ENCODE measurements at places on chromosomes 7 and 10.

DNA sequence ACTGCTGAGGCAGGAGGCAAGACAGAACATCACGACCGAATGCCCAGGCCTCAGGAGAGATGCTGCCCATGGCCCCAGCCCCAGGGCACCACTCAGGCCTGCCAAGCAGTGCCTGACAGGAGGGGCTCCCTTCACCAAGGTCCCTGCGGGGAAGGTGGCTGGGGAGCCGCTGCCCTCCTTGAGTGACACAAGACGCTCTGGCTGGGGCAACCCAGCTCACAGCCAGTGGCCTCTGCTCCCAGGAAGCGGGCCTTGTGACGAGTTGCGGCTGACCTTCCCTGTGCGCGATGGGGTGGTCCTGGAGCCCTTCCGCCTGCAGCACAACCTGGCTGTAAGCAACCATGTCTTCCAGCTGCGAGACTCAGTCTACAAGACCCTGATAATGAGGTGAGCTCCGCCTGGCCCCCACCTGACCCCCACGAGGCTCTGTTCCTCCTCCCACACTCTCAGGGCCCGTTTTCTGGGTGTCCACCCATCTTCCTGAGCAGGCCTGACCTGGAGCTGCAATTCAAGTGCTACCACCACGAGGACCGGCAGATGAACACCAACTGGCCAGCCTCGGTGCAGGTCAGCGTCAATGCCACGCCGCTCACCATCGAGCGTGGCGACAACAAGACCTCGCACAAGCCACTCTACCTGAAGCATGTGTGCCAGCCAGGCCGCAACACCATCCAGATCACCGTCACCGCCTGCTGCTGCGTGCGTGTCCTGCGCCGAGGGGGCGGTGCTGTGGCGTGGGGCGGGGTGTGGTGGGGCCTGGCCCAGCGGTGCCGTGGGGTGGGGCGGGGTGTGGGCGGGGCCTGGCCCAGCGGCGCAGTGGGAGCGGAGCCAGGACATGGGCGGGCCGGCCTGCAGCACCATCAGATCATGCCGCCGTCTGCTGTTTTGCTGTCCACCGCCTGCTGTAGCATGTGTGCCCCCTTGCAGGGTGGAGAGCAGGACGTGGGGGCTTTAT lies 12.8 kb downstream of the ZMIZ2 start:
- DNase-seq, result no peak

DNA sequence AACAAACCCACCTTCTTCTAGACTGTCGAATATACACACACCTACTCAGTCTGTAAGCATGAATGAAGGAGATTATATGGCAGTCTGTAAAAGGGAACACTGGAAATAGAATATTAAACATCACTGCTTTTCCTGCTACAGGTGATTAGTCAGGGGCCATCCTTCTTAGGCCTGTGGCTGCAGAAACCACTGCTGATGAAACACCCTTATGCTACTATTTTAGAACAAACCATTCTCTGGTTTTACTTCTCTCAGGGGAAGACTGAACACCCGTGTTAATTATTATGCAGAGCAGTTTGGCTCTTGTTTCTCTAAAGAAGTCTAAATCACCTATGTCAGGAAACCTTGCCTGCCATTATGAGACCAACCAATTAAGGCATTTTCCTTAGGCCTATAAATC lies 351.1 kb upstream of the KLF6 start:
- DNase-seq, result no peak

DNA sequence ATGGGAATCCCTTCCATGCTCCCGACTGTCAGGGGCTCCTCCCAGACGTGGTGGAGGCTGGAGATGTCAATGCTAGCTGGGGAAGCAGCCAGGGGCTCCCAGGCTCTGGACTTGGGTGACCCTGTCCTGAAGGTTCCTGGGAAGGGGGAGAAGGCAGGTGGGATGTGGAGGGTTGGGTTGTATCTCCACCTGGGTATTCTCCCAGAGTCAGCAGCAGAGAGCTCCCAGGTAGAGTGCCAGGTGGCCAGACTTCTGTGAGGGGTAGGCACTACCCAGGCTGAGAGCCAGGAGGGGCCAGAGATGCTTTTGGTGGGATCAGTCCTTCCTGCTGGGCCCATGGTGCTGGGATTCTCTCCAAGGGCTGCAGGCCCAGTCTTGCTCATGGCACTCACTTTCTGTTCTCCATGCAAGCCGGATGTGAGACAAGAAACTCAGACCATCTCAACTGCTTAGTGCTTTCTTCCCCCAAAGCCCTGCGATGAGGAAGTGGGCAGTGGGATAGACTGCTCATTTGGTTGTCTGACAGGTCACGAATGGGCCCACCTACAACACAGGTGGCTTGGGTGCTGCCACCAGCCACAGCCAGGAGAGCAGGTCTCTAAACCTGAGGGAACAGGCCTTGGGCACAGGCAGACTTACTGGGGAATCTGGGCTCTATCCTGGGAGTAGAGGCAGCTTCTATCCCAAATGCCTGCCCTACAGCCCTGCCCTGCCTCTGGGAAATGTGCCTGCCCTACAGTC lies 52.5 kb upstream of the CAMK2B start:
- no peak for DNase-seq

- DNase-seq, result no peak
These were observed 17.4 kb downstream of the IRF5 start for GRCh38 chr7:128954830-128955802.

DNA sequence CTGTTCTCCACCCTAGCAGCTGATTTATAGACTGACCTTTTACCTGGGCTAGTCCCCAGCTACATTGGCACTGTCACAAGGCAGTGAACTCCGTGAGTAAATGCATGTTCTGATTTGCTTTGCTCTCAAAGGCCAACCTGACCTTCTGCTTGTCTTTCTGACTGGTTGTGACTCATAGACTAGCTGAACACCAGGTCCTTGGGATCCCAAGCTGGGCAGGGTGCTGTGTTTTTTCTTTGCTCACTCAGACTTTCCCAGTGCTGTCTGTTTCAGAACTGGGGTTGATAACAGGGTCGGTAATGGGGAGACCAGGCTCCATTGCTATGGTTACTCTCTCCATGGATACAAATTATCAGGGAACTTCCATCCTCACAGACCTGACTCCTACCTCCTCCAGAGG lies 35.0 kb downstream of the EVX1 start:
- DNase-seq, result no peak

DNA sequence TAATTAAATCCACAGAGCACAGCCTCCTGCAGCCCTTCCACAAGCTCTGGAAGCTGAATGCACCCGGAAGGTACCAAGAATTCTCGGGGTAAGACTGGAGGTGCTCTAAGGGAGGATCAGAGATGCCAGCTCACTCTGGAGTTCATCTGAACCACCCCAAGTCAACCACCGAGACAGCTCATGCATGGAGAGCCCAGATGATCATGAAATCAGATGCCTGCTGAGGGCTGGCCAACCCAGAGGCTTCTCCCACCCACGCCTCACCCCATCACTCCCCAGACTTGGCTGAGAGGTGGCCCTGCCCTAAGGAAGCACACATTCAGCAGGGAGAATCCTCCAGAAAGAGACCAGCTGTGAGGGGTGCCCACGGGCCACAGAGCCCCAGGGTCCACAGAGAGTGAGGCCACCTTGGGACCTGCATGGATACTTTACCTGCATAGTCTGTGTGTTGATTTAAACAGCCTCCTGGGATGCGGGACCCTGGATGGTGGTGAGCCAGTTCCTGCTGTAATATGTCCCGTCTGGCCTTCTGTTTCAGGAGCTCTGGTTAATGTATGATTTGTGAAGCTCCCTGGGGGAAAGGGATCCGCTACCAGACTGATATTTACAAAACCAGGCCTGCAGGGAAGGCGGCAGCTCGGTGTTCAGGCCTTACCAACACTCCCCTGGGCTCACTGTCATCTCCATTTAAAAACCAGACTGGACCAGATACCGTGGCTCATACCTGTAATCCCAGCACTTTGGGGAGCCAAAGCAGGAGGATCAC lies 64.9 kb downstream of the INSIG1 start:
- no peak for DNase-seq

GRCh38 chr7:98137826-98138151 lies 31.1 kb downstream of the LMTK2 start:
- DNase-seq, result no peak

DNA sequence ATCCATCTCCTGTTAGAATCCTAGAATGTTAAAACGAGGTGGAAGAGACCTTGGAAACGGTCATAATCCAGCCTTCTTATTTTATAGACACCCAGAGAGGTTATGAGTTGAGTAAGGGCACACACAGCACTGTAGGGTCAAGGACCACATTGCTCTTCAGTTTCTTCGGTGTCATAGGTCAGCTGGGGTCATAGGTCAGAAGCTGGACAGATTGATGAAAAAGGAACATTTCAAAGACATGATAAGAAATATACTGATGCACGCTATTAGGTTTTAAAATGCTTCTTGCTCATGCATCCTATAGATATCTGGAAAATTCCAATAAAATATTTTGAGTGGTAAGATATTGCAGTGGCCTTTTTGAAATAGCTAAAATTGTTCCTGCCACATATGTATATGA lies 60.0 kb upstream of the BMS1 start:
- DNase-seq, result no peak

GRCh38 chr7:156002362-156003066 lies 190.3 kb upstream of the SHH start:
- DNase-seq, result no peak

- no peak for DNase-seq
These were observed 37.0 kb downstream of the PPP2R2D start for GRCh38 chr10:131937836-131938235.

DNA sequence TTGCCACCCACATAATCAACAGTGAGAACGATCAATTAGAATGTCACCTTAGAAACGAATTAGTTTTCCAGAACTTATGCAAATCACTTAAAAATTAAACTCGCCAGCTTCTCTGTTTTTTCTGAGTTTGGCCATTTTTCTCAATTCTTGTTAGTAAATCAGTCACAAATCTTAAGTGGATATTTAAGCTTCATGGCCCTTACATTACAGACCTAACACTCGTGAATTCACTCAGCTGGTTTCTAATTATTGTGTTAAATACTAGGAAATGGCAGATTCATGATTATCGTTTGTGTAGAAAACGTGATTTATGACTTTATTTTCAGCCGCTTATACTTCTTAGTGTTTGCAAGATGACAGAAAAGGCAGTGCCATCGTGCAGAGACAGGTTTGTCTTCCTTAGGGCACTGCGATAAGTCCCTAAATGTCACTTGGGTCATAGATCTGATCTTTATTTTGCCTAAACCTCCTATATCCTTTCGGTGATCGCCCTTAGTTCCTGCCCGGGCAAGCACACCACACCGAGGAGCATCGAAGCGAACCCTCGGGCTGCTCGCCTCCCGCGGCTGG lies 587 bp upstream of the CELF2 start:
- no peak for DNase-seq

DNA sequence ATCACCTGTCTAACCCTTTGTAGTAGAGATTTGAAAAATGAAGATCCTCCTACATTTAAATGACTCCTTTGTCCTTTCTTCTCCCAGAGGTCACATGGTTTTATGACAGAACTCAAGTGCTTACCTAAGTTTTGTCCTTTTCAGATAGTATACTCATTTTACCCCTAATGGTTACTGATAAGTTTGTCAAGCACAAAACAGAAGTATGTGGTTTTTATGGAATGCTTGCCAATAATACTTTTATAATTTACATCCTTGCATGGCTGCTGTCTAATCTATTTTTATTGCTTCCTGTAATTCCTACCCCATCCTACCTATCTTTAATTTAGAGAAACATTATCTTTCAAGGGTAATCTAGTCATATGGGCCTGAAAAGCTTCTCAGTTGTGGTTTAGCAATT lies 37.5 kb downstream of the HELLS start:
- DNase-seq, result no peak

- DNase-seq, result no peak
These were observed 5.0 kb downstream of the SEPTIN7 start for GRCh38 chr7:35805876-35806275.

GRCh38 chr7:103764901-103765300 lies 224.6 kb downstream of the RELN start:
- DNase-seq, result no peak

- no peak for DNase-seq
These were observed 58.0 kb downstream of the PDSS1 start for GRCh38 chr10:26755443-26755903.

DNA sequence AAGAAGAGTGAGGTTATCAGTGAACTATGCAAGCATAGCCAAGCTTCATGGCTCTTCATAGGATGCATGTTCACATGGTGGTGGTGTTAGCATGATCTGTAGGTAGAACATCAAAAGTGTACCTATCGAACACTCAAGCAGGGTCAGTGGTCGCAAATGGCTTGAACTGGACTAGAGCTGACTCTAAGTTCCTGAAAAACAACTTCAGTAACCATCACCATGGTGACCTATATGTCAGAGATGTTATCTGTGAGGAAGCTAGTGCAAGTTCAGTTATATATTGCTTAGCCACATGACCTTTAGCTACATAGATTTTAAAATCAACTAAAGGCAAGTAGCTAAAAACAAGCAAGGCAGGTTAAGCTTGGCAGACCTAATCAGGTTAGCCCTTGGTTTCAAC lies 163.1 kb upstream of the AGR3 start:
- DNase-seq, result no peak

- peak; percentile 64 for DNase-seq
These were observed 11.8 kb upstream of the CAMK2G start for GRCh38 chr10:73886085-73886529.

DNA sequence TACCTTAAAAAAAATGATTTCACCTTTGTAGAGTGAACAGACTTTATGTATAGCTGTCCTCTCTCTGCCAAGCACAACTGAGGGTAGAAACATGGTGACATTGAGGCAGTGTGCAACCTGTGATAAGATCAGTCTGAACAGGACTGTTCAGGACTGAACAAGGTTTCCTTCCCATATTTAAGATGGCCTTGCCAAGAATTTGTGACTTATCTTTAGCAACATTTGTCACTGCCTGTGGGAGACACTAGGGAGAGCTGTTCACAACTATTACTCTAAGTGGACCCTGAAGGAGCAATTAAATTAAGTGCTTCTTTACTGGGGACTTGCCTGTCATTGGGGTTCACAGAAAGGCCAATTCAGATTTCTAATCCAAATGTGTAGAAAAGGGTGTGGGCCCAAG lies 6.7 kb downstream of the OR13A1 start:
- DNase-seq, result no peak

GRCh38 chr10:6228647-6229046 lies 25.9 kb downstream of the PFKFB3 start:
- no peak for DNase-seq

DNA sequence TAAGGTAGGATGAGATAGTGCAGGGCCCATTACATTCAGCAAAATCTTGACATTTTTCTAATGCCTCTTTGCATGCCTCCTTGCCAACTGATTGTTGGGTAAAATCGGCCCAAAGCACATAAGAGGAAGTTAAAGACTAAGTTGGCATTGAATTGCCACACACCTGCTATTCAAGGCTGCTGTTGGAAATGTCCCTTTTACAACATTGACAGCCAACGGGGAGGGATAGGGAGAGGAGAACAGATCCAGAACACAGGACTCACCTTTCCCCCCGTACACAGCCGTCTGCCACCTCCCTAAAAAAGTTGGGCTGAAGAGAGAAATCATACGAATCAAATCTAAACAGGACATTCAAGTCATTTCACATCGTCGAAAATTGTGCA lies 695 bp downstream of the FAM237B start:
- no peak for DNase-seq

DNA sequence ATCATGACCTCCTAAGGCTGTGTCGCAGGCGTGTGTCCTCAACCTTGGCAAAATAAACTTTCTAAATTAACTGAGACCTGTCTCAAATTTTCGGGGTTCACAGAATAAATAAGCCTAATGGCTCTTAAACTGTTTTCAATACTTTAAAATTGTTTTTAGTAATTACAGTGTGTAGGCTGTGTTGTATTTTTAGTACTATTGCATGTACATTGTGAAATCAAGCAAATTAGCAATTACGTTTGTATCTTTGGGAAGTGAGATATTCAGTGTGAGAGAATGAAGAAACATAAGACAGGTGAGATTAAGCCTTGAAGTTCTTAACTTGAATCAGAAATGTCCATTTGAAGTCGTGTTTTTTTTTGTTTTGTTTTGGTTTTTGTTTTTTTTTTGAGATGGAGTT lies 4.8 kb upstream of the AKR1B10 start:
- no peak for DNase-seq

- no peak for DNase-seq
These were observed 103.2 kb upstream of the TMEM106B start for GRCh38 chr7:12107841-12108254.
